ENCODE measurements at places on chromosomes 7 and 10.

- no peak for DNase-seq
Observed at GRCh38 chr7:155009570-155010157, 6.7 kb upstream of the PAXIP1 start.

GRCh38 chr10:86486856-86487255, 34.7 kb downstream of the WAPL start:
- no peak for DNase-seq

GRCh38 chr7:13542451-13542850, 447.0 kb downstream of the ETV1 start:
- no peak for DNase-seq

GRCh38 chr10:122140461-122140902, 130.6 kb upstream of the BTBD16 start:
- DNase-seq = no peak

DNA sequence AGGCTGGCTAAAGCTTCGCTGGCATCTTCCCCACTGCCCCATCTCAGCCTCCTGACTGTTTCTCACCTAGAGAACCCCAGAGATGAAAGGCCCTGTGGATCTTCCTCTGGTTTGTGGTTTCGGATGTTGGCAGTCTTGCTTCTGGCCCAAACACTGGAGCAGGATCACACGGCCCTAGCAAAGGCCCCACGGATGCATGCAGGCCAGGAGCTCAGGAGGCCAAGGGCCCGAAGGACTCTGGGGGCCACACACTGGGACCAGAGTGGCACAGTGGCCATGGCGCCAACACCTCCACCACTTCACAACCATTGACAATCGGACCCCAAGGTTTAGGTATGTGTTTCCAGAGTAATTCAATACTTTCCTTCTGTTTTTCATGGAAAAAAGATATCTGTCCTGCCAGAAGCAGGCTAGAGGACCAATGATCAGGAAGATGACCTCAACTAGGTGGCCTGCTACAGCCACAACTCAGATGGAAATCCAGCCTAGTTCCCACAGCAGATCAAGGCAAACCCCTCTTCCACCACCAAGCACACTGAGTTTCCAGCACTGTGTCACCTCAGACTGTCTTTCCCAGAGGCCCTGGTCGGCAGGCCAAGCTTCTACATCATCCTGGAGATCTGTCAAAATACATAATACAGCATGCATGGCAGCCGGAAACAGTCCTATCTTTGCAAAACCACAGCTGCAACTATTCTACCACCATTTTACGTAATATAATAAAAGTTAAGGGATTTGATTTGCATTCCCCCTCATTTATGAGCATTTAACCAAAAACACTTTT, 53.0 kb downstream of the CTBP2 start:
- DNase-seq = no peak

- DNase-seq = no peak
Observed at GRCh38 chr10:22704942-22705341, 9.4 kb downstream of the PIP4K2A start.

- no peak for DNase-seq
Observed at GRCh38 chr10:113020475-113020753, 70.4 kb downstream of the TCF7L2 start.

- no peak for DNase-seq
Observed at GRCh38 chr7:143002898-143003297, 24.0 kb downstream of the OR9A2 start.

DNA sequence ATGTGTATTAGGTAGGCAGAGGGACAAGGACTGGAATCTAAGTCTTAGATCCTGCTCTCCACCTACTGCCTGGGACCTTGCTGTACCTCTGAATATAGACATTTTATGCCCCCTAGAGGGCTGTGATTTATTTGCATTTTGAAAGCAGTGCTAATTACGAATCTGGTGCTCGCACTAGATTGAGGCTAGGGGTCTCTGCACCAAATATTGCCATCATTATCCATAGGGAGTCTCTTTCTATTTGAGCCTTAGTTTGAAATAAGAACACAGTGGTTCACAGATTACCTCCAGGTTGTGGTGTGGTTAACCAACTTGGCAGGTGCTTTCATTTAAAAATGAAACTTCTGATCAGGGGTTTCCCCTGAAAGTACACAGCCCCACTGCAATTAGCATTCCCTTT, 41.8 kb downstream of the CNNM1 start:
- no peak for DNase-seq

- DNase-seq = no peak
Observed at GRCh38 chr7:16433568-16434122, 12.3 kb upstream of the CRPPA start.

DNA sequence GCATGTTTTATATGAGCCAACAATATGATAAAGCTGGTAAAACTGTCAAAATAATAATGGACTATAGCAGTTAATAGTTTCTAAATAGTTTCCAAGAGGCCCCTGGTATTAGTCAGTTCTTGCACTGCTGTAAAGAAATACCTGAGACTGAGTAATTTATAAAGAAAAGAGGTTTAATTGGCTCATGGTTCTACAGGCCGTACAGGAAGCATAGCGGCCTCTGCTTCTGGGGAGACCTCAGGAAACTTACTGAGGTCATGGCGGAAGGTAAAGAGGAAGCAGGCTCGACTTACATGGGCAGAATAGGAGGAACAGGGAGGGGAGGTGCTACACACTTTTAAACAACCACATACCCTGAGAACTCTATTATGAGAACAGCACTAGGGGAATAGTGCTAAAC, 104.6 kb downstream of the PPP1R9A start:
- no peak for DNase-seq

GRCh38 chr7:77958436-77958835, 159.9 kb downstream of the PHTF2 start:
- no peak for DNase-seq

DNA sequence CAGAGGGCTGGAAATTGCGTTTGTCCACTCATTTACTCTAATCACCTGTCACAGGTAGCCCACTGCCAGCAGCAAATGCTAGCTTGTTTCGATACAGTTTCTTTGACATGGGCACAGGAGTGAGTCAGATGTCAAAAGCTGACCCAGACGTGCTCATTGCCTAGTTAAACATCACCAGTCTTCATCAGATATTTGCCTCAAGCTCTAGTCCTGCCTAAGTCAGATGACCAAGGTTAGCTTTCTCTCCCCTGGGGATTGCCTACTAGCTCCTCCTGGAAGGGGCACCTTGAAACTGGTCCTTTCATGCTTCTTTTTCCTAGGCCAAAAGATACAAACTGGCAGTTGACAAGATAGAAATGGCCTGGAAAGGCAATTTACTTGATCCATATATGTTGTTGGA, 35.2 kb downstream of the GPAM start:
- DNase-seq = no peak

GRCh38 chr7:69871886-69872569, 273.8 kb downstream of the AUTS2 start:
- no peak for DNase-seq

DNA sequence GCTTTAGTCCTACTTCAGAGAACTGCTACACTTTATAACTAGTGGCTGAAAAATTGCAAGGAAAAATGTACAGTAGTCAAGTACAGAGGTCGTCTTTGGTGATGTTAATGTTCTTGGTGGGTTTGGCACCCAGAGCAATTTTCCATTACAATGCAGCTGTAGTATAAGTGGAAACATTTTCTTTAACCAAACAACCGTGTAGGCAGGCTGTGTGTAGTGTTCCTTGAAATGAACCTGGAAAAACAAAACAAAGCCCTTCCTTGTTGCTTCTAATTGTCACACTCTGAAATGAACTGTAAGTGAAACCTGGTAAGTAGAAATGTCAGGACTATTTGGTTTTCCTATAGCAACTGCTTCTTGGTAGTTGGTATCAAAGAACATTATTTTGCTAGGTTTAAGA, 256.9 kb downstream of the MDFIC start:
- no peak for DNase-seq

- DNase-seq = no peak
Observed at GRCh38 chr7:41567731-41568114, 135.2 kb downstream of the INHBA start.

GRCh38 chr10:28939281-28940157, 262.2 kb downstream of the BAMBI start:
- DNase-seq = no peak

DNA sequence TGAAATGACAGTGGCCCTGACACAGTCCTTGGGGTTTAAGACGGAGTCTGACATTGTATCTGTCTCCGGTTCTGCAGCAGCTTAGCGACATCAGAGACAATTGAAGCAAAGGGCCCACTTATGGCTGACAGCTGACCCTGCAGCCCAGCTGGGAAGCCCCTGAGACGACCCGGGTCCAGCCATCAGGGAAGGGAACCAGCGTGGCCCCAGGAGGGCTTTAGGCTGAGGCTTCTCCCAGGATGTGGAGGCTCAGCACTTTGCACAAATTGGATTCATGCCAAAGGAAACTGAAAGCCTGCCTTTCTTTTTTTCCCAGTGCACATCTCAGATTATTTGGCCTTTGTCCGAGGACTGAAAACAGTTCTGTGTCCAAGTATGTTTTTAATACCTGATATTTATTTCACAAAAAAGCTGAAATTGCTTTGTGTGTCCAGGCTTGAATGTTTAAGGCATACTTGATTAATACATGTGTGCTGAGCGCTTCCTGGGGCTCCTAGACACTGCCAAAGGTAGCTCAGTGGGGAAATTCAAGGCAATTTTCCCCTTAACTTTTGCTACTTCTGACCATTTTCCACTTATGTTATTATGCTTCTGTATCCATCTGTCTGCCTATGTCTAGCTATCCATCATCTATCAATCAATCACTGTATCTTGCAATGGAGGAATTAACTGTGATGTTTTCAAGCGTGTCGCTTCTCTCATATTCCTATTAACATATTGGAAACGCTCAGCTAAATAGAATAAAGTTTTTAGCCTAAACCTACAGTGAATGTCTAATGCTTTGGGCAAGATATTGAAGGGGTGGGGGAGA, 34.8 kb downstream of the KLF6 start:
- DNase-seq = no peak

DNA sequence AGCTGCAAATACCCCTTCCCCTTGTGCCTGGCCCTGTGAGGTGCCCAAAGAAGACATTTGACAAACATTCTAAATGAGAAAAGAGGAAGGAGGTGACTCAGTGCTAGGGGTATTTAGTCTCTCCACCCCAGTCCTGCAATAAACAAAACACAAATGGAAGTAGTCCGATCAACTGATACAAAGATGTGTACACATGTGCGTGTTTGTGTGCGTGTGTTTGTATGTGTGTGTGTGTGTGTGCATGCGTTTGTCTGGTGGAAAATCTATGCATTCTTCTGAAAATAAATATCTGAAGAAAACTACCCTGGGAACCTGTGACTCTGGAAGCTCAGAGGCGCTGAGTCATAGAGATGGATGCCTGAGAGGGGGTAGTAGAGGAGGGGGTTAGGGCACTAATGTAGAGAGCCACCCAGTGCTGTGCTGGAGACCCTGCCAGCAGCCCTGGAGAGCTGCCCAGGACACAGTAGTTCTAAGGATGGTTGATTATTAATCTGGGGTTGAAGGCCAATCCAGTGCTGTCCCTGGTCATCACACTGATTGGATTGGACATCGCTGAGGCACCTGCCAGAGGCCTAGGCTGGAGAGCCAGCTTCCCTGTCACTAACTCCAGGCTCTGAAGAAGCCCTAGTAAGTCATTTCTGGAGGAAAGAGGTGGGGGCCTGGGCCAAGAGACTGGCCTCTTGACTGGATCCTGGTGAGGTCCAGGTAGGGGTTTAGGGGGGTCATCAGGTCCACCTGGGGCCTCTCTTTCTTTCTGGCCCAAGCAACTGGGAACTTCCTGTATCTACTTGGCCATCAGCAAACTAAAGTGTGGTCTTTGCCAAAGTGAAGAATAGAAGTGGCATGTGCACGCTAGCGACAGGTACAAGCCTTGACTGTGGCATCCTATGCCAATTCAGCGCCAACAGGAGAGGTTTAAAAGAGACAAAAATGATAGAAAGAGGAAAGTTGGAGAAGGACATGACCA, 18.5 kb downstream of the SFTPA1 start:
- no peak for DNase-seq

- peak; percentile 20 for DNase-seq
Observed at GRCh38 chr10:79193694-79194382, 125.1 kb downstream of the ZMIZ1 start.

DNA sequence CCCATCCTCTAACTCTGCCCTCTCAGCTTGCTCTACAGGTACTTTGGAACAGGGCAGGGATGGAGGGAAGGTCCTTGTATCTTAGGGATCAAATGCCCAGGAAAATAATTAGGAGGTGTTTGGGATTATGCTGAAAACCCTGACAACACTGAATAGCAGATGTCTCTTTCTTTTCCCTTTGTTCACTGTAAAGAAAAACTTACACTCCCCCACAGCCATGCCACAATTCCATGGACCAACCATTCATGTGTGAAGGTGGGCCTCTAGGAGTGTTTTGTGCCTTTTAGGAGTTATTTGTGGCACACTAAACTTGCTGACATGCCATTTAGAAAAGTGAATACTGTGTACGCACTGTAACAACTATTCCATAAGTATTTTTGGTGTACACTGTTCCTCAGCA, 108.1 kb downstream of the SNX10 start:
- no peak for DNase-seq

DNA sequence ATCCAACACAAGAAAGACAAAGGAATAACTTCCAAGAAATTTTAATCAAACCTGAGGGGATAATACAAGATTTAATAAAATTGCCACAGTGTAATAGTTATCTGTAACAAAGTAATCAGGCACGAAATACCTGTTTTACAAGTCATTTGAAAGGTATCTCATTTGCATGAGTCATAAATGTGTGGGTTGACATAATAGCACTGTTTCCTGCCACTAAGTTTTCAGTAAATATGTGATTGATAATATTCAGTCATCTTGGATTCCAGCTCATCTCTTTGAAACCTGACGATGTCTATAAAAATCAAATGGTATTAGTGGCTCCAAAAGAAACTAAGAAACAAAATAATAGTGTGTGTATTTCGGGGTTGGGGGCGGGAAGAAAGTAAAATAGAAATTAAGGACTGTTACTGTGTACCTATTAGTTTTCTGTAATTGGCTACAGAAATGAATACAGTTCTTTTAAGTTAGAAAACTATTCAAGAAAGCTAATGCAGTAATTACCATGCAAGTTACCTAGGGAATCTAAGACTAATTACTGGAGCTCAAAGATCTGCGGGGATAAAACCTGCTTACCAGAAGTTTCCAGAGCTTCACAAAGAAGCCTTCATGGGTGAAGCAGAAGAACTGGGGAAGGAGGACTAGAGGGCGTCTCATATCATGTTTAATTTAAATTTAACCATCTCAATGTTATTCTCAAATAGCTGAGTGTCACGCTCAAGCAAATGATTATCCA, 100.7 kb downstream of the ST8SIA6 start:
- DNase-seq = no peak

DNA sequence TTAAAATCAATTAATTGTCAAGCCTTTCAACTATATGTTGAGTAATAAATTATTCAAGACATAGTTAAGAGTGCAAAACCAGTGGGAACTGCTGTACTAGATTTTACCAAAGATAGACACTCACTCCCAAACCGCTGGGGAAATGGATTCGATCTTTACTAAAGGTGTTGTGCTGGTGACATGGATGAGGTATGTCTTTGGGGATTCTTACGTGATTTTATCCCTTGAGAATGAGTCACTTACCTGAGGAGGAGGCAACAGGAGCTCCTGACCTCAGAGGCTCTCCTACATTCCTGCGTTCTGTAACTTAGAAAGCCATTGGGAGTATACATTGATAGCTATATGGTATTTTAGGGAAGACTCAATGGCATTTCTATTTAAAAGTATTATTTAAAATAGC, 165.5 kb downstream of the PKD1L1 start:
- no peak for DNase-seq

- no peak for DNase-seq
Observed at GRCh38 chr10:30330497-30331168, 18.4 kb downstream of the MTPAP start.

- DNase-seq = no peak
Observed at GRCh38 chr10:95377950-95378349, 87.1 kb upstream of the PDLIM1 start.
